ENCODE measurements at places on chromosomes 3 and 15.

- no peak for DNase-seq
Observed at GRCh38 chr15:62454567-62455172, 289.6 kb upstream of the C2CD4B start.

DNA sequence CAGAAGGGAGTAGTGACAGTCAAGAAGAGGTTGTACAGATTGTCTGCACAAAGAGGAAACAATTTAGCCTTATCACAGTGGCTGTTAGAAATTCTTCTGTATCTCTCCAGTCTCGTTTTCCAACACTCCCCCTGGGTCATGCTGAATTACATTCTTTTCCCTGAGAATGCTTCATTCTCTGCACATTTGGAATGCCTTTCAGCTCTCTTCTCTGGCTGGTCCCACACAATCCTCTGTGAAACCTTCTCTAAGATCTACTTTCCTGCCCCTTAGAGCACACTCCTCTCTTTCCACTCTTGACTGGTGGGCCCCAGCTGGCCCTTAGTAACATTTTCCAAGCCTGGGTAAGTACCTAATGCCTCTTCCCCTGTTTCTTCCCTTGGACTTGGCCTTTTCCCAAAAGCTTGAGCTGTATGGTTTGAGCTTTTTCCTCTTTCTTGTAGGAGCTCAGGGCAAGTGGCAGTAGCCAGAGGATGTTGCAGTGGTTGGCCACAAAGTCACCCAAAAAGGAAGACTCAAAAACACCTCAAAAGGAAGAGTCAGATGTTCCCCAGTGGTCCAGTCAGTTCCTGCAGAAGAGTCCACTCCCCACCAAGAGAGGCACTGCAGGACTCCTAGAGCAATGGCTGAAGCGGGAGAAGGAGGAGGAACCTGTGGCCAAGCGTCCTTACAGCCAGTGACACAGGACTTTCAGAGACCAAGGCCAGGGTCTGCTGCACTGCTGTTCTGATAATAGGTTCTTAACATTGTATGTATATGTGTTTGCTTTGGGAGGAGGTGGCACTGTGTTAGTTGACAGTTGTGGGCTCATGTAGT is 25.7 kb downstream of the HMCES start:
- DNase-seq = no peak

GRCh38 chr15:78831229-78832207 is 20.3 kb upstream of the ADAMTS7 start:
- no peak for DNase-seq

GRCh38 chr15:89199746-89200145 is 21.6 kb downstream of the RLBP1 start:
- DNase-seq = no peak

GRCh38 chr3:61518590-61518989 is 42.8 kb upstream of the PTPRG start:
- DNase-seq = no peak

DNA sequence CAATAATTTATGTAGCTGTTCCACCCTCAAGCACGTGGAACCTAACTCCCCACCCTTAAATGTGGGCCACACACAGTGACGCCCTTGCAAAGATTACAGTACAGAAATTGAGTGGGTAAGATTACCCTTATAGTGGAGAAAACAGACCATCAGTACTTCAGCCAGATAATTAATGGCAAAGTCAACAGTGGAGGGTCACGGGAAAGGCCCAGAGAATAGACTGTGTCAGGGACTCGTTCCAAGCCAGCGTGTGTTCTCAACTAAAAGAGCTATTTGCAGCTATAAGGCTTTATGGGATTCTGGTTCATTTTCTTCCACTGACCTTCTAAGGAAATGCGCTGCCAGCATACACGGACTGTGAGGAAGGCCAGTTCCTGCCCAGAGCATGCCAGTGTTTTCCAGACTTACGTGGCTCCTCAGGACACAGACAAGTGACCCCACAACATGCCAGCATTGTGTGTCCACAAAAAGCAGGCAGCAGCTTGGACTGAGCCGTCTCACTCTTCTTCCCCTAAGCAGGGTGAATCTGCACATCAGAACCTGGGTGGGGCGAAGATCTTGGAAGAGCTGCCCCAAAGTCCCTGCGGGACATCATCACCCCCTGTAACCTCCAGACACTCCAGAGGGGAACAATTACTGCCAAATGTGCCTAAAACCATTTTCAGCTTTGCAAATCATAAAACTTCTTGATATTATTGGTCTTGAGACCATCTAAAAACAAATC is 428.5 kb downstream of the OCA2 start:
- no peak for DNase-seq

GRCh38 chr3:184590795-184591194 is 29.2 kb downstream of the EPHB3 start:
- DNase-seq = no peak

DNA sequence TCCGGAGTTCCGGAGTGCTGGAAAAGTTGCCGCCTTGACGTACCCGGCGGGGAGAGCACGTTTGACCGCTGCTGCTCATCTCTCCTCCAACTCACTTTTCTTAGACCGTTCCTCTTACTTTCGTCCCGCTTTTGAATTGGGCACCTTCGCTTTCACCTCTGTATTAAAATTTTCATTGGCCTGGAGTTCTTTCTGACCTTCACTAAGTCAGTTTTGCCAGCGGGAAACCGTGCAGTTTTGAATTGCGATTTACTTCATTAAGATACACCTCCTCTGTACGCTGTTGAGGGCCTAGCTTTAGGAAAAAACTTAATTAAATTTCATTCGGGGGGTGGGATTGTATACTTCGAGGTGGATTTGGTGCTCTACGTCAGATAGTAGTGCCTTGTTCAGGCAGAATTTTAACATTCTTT is 1.3 kb downstream of the GMPS start:
- DNase-seq = no peak

DNA sequence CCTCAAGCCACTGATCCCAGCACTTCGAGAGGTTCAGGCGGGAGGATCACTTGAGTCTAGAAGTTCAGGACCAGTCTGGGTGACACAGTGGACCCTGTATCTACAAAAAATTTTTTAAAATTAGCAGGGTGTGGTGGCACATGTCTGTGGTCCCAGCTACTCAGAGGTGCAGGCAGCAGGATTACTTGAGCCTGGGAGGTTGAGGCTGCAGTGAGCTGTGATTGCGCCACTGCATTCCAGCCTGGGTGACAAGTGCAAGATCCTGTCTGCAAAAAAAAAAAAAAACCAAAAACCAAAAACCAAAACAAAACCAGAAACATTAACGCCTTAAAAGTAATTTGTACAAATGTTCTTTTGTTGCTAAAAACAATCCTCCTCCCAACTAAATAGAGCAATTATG is 27.9 kb upstream of the SLC12A8 start:
- DNase-seq = peak; percentile 27

- DNase-seq = peak; percentile 15
Observed at GRCh38 chr15:41411031-41411430, 5.9 kb upstream of the RTF1 start.

DNA sequence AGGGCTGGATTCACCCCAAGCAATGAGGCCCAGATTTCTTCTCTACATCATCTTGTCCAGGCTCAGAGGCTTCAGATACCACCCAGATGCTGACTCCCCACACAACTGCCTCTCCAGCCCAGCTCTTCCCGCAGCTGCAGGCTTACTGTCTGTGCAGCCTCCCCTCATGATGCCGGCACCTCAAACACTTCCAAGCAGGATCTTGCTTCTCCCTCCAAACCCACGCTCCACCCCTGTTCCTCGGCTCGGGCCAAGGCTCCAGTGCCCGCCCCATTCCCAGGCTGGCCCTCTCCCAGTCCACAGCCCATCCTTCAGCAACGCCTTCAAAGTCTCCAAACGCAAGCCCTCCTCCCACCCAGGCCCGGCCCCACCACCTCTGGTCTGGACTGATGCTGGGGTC is 159.2 kb upstream of the LINGO1 start:
- no peak for DNase-seq

DNA sequence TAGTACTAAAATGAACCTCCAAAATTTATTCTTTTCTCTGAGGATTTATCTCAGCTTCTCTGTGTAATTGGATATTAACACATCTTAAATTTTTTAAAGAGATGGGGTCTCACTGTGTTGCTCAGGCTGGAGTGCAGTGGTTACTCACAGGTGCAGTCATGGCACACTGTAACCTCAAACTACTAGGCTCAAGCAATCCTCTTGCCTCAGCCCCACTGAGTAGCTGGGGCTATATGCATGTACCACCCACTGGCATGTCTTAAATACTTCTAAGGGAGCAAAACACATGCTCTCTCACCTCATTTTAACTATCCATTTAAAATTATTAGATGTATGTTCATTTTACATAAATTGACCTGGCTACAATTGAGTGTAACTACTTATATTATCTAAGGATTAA is 11.3 kb upstream of the TMEM87A start:
- no peak for DNase-seq

GRCh38 chr15:40037721-40038120 is 1.3 kb downstream of the SRP14 start:
- no peak for DNase-seq

- DNase-seq = no peak
Observed at GRCh38 chr3:47746264-47746663, 35.4 kb downstream of the SMARCC1 start.

DNA sequence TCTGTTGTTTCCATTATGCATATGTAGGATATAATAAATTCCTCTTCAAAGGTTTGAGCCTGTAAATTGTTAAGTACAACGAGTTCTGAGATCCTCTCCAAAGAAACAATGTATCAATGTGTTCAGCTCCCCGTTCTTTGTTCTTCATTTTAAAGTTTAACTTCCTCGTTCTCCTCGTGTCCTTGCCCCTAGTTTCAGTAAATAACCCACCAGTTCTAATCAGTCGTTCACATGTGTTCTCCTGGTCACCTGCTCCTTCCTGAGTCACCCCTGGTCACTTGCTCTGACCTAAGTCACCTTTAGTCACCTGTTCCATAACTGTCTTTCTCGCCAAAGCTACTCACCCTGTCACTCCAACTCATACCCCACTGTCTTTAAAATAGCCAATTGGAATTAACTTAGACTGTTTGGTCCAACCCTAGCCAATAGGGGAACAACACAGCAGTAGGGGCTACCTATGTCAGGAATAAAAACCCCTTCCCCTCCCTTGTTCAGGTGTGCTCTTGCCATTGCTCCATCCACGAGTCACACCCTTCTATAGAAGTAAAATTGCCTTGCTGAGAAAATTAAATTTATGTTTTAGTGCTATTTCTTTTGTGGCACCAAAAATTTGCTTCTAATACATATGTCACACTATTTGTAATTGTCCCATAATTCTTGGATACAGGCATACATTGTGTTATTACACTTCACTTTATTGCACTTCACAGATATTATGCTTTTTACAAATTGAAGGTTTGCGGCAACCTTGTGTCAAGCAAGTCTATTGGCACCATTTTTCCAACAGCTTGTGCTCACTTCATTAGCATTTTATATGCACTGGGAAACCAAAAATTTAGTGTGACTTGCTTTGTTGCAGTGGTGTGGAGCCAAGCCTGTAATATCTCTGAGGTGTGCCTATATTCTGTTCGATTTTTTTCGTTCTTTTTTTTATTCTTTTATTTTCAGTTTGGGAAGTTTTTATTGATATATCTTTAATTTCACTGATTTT is 15.3 kb upstream of the MCF2L2 start:
- no peak for DNase-seq

GRCh38 chr3:183390844-183391243 is 37.6 kb downstream of the MCF2L2 start:
- no peak for DNase-seq

DNA sequence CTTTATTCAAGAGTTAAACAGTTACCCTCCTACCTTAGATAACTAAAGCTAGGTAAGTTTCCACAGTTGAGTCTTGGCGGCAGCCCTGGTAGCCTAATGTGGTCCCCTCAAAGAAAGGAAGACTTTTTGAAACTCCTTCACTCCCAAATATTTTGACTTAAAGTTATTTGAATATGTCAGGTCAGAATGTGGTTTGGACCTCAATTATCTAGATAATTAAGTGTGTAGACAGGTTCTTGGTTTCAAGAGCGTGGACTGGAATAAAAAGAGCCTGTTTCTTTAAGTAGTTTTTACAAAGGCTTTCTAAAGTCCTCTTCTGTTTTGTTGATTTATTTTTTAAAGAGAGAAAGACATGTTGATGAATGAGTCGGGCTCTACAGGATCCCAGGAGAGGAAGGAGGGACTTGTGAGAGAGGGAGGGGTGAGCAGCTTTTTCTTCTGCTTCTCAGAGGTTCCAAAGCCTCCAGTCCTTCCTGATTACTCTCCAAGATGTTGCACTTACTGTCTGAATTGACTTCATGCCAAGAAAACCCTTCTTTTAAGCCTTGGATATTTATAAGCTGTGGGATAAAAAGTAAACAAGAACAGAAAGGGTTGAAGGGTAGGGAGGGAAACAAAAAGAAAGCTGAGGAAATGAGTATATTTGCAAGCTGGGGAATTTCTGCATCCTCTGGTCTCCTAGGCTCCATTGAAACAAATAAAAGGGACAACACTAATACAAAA is 457.4 kb downstream of the IGSF11 start:
- DNase-seq = no peak

DNA sequence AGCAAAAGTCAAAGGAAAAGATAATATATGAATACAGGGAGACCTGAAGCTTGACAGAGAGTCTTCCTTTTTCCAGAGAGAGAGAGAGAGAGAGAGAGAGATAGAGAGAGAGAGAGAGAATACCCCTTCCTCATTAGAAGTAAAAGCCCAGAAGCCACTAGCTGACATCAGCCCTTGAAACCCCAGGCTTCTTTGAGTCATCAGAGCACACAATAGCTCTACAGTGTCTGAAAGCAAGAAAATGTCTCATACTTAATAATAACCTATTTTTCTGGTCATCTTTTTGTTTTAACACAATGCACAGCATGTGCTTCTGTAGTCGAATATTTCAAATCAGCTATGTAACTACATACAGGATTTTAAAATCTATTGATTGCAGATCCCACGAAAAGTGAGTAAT is 109.2 kb upstream of the NANOGP8 start:
- DNase-seq = no peak

DNA sequence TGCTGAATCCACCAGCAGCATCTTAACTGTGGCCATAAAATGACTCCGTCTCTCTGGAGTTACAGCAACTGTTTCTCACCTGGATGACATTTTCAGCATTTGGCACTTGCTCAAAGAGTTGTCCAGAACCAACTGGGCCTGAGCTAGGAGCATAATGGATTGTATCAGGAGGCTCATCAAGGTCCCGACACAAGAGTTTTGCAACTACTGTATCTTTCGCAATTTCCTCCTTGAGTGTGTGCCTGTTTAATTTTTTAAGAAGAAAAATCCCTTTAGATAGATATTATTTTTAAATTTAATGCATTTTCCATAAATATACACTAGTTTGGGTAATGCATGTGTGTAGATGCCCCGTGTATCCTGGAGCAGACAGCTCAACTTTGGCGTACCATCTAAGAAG is 44.3 kb upstream of the C3orf49 start:
- DNase-seq = no peak

Data from myocyte (in vitro differentiated cells).